Activated naive CD4-positive, alpha-beta T cell (primary cell): ENCODE measurements at places on chromosomes 3 and 15.

GRCh38 chr3:54642147-54642546, 285.7 kb downstream of the LRTM1 start:
- no peak for DNase-seq

GRCh38 chr3:190352861-190353457, 30.7 kb upstream of the CLDN1 start:
- DNase-seq, result no peak

DNA sequence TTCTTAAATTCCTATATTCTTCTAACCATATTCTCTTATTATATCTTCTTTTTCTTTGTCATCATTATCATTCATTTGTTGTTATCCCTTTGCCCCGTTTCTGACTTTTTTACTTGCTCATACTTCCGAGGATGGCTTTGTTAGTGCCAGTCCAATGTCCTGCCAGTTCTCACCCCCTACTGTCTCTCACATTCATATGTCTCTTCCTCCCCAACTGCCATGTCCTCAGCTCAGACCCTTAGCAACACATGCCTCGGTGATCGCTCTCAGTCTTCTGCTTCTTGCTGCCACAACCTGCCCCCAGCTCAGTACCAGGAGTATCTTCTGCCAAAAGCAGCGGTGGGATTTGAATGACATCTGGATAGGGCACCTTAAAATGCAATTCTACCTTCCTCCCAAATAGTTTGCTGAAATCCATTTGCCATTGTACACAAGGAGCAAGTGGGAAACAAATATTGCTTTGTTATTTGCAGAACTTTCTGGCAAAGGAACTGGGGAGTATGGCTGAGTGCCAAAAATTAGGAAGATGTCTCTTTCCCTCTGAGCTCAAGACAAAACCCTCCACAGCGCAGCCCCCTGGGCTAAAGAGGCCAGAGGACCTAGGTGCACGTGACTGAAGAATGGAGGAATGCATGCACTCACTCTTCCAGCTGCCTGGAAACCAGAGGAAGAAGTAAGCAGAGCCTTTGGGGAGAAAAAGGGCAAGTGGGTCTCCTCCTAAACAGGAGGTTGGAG, 57.7 kb upstream of the CTNNB1 start:
- no peak for DNase-seq

DNA sequence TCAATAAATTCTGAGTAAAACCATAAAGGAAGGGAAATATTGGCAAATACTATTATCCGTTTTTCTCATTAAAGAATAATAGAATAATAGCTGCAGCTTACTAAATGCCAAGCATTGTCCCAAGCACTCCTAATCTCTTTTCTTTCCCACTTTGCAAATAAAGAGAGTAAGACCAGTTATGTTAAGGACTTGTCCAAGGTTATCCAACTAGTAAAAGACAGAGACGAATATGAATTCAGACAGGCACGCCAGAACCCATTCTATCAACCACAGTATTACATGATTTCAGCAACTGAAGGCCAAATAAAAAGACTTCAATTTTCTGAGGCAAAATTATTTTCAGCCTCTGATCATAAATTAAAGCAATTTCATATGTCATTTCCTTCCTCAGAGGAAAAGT, 235.5 kb downstream of the STAG1 start:
- DNase-seq, result no peak

GRCh38 chr3:155554777-155555451, 190.0 kb downstream of the PLCH1 start:
- no peak for DNase-seq
